ENCODE measurements at places on chromosomes 13 and 19.

- no peak for DNase-seq
These were observed 14.6 kb downstream of the ZNF254 start for GRCh38 chr19:24101459-24102115.

- DNase-seq = no peak
These were observed 62.4 kb upstream of the XPO4 start for GRCh38 chr13:20964904-20965303.

DNA sequence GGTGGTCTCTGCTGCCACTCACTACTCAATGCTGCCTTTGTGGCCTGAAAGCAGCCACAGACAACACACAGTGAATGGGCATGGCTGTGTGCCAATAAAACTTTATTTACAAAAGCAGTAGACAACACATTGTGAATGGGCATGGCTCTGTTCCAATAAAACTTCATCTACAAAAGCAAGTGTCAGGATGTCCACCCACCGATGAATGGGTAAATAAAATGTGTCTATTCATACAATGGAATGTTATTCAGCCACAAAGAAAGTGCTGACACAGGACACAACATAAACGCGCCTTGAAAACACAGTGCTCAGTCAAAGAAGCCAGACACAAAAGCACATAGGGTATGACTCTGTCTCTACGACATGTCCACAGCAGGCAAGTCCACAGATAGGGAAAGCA, 20.1 kb downstream of the ZSCAN5A start:
- no peak for DNase-seq

DNA sequence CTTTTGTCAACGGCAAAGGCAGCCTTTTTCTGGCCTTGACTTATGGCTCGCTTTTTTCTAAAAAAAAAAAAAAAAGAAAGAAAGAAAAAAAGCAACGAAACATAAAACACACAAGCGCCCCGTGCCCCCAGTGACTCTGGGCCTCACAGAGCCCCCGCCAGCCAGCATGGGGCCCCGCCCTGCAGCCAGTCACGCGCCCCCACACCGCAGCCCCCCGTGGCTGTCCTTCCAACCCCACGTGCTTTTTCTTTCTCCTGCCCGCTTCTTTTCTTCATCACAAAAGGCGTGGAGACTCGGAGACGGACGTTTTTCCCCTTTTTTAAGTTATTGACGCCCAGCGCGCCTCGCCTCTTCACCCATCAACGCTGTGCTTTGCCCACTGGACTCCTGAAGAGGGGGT, 14.4 kb upstream of the GNA15 start:
- DNase-seq = no peak

- DNase-seq = no peak
These were observed 132.7 kb downstream of the UGGT2 start for GRCh38 chr13:95920485-95920884.

DNA sequence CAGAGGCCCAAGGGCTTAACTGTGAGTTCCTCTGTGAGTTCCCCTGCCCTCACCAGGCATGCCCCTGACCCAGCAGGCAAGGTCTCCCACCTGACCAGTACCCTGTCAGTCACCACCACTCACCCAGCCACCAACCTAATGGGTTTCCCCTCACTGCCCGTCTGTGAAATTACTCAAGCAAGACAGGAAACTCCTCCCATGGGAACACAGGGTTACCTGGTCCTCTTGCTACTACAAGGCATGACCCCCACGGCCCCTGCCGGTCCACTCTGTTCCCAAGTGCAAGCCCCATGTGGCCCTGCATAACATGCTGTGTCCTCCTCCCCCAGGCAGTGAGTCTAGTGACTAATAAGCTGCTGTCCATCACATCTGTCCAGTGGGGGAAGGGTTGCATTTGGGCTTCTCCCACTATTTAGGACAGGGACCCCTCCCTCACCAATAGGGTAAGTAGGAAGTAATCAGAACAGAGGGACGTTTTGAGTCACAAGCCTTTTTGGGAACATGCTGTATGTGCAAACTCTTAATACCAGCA, 8.0 kb upstream of the DHRS12 start:
- DNase-seq = no peak

GRCh38 chr19:3538258-3538929, 580 bp upstream of the TEKTIP1 start:
- DNase-seq = no peak

DNA sequence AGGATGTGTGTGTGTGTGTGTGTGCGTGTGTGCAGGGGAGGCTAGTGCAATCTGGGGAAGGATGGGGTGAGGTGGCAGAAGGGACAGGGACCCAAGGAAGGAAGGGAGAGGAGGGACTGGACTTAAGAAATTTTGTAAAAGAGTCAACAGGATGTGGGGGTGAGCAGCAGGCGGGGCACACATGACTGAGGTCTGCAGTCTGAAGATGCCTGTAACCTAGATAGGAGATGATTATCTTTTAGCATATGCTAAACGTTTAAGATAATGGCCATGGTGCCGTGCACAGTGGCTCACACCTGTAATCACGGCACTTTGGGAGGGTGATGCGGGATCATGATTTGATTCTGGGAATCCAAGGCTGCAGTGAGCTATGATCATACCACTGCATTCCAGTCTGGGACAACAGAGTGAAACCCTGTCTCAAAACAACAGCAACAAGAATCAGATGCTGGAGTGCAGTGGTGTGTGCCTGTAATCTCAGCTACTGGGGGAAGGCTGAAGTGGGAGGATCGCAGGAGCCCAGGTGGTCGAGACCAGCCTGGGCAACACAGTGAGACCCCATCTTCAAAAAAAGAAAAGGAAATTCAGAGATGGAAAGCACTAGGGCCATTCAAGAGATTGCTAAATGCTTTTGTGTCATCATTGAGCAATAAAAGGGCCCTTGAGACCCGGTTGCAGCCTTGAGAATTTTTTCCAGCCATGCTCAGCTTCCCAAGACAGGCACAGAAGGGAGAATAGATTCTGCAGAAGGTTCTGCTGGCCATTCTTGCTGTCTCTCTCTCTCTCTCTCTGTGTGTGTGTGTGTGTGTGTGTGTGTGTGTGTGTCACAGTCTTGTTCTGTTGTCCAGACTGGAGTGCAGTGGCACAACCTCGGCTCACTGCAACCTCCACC, 3.8 kb upstream of the ZNF414 start:
- DNase-seq = peak; percentile 39

GRCh38 chr19:18391509-18392075, 5.6 kb downstream of the GDF15 start:
- DNase-seq = no peak

GRCh38 chr19:14439014-14439413, 5.9 kb downstream of the PKN1 start:
- DNase-seq = no peak

- no peak for DNase-seq
These were observed 394.3 kb downstream of the PCDH17 start for GRCh38 chr13:58025821-58026220.

GRCh38 chr19:15516363-15516762, 8.0 kb downstream of the CYP4F22 start:
- no peak for DNase-seq

GRCh38 chr19:20470345-20471135, 95.0 kb downstream of the ZNF737 start:
- no peak for DNase-seq

GRCh38 chr19:14059093-14059480, 2.8 kb downstream of the PALM3 start:
- DNase-seq = no peak

DNA sequence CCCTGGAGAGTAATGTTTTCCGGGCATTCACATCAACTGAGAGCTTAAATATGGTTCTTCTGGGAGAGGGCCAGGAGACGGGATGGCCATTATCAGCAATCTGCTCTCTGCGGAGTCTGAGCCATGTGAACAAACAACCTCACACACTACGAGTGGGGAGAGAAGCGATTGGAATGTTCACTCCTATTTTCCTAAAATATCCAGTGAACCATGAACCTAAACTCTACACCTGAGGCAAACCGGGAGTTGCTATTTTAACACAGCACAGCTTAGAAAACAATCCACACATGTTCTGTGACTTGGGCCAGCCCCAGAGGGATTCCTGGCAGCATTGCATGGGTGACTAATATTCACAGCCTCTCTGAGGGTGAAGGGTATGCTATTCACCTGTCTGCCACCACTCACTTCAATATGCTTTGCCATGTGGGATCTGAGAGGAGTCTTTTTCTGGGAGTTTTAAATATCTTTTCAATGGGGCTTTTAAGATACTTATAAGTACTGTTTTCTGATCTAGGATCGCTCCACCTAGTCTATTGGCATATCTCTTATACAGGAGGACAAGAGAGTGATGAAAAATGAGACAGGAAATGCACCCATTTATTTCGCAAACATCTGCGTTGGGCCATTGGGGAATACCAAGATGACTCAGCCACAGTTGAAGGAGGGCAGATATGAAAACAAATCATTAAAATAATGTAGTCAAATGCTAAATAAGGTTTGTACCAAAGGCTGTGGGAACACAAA, 72.6 kb upstream of the SERP2 start:
- DNase-seq = peak; percentile 38

GRCh38 chr13:95298971-95299621, 2.2 kb downstream of the ABCC4 start:
- DNase-seq = no peak

- no peak for DNase-seq
These were observed 187.4 kb downstream of the SUCLA2 start for GRCh38 chr13:47813718-47814117.

GRCh38 chr13:39144941-39145533, 106.8 kb downstream of the NHLRC3 start:
- DNase-seq = peak; percentile 81

- peak; percentile 22 for DNase-seq
These were observed 27.3 kb downstream of the B3GLCT start for GRCh38 chr13:31227063-31227462.

GRCh38 chr19:18271433-18271841, 2.8 kb downstream of the IQCN start:
- no peak for DNase-seq

DNA sequence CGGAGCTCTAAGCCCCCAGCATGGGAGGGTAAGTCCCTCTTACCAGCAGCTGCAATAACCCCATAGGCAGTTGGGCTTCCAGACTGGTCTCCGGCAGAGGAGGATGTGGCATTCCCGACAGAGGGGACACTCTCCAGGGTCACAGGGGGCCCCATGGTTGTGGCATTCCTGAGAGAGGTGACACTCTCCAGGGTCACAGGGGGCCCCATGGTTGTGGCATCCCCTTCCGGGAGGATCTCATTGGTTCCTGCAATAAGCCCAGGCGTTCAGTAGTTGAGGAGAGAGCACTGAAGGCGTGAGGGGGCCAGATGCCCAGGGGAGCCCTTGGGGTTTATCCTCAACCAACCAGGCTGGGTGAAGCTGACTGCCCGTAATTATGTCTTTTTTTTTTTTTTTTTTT, 5.4 kb downstream of the CD320 start:
- DNase-seq = no peak

- no peak for DNase-seq
These were observed 11.8 kb upstream of the LRCH1 start for GRCh38 chr13:46541210-46541609.

- no peak for DNase-seq
These were observed 19.9 kb downstream of the SSC5D start for GRCh38 chr19:55508120-55508519.

GRCh38 chr13:98526182-98526512, 50.8 kb downstream of the STK24 start:
- no peak for DNase-seq

DNA sequence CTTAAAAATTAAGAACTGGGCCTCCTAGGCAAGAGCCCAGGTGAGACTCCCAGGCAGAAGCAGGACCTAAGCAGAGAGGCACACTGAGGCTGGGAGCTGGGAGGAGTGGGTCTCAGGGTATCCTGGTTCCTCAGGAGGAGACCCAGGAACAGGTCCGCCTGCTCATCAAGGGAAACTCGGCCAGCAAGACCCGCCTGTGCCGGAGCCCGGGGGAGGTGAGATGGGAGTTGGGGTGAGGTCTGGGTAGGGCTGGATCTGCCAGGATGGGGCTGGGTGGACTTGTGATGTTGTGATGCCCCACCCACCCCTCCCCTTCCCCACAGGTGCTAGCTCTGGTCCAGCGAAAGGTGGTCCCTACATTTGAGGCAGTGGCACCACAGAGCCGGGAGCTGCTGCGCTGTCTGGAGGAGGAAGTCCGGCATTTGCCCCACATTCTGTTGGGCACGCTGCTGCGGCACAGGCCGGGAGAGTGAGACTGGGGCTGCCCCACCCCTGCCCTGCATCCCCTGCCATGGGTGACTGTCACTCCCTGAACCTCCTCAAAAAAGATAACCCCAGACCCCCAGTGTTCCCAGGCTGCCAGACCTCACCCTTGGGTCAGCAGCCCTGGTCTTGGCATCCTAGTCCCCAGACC, 6.9 kb downstream of the HAUS5 start:
- no peak for DNase-seq

DNA sequence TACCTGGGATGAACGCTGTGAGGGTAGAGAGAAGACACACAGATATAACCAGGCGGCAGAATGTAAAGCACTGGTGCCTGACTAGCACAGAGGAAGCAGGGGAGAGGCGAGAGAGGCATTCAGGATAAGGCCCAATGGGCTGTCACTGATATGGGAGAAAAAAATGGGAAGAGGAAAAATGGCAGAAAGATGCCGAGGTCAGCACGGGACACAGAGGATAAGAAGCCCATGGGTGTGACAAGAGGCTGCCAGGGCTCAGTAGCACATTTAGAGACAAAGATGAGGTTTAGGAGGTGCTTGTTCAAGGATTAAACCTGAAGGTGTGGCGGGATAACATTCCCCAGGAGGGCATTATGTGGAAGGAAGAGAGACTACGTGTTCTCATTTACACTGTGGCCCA, 5.6 kb downstream of the SMG9 start:
- DNase-seq = no peak

- no peak for DNase-seq
These were observed 28.3 kb downstream of the LYL1 start for GRCh38 chr19:13074378-13074777.

DNA sequence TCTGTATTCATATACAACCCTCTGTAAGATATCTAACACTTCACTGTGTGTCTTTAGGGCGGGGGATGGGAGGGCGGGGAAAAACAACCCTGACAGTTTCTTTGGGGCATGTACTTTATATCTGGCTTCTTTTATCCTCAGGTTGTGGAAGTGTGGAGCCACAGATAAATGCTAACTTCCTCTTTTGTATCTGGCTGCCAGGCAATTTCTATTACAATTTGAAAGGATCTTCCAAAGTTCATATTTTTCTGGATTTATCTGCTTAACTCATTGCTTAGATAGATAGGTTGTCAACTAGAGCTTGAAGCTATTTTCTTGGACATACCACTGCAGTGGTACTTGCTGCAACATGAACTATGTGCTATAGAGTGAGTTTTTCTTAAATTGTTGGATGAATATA, 393.0 kb downstream of the LMO7 start:
- DNase-seq = no peak

DNA sequence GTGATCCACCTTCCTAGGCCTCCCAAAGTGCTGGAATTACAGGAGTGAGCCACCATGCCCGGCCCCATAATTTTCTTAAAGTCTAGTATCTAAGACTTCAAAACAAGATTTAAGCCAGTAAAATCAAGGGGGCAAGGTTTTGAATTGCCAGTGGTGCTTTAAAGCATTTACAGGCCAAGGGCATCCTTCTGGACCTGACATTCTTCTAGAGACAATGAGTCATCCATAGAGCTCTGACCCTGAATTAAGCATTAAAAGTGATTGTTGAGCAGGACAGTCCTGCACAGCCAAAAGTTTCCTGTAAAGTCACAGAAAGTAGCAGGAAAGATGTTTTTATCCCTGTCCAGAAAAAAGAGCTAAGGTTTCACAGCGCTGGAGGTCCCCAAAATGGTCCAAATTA, 50.9 kb upstream of the ATP12A start:
- peak; percentile 35 for DNase-seq
